NCI-H2081 treated with DMSO at 0.1 percent for 48 hours (cell line): ENCODE measurements at places on chromosomes 11 and 22.
A peak's percentile ranks its signal among the peaks of the same experiment; 100 is the strongest.

GRCh38 chr11:46321757-46322156, 25.5 kb upstream of the DGKZ start:
- DNase-seq: no peak

DNA sequence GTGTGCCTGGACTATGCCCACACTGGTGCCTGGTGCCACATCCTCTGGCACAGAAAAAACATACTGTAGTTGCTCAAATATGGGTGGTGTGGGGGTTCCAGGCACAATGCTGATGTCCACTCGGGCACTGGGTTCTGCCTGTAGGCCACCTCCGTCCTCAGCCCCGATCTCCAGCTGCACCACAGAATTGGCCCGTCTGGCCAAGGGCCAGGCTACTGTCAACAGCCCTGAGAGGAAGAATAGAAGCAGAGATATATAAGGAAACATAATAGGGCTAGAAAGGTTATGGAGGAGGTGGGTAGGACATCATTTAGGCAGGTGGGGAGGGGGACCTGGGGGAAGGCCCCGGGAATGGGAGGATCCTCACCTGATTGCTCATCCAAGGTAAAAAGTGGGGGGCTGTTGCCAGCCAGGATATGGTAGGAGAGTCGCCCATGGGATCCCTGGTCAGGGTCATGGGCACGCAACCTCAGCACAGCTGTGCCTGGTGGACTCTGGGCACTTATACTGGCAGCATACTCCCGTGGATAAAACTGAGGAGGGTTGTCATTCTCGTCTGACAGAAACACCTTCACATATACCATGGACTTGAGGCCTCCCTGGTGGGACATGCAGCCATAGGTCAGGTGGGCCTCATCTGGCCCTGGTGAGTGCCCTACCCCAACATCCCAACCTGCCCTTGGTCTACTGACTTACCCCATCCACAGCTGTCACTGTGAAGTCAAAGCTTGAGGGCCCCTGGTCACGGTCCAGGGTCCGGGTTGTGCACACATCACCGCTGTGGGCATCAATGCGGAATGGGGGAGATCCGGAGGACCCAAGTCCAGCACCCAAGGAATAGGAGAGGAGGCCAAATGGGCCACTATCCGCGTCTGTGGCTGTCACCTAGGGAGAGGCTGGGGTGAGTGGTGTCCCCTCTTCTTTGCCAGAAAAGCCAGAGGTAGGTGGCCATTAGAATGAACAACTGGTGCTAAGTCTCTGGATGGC, 14.5 kb upstream of the TPP1 start:
- no peak for DNase-seq

DNA sequence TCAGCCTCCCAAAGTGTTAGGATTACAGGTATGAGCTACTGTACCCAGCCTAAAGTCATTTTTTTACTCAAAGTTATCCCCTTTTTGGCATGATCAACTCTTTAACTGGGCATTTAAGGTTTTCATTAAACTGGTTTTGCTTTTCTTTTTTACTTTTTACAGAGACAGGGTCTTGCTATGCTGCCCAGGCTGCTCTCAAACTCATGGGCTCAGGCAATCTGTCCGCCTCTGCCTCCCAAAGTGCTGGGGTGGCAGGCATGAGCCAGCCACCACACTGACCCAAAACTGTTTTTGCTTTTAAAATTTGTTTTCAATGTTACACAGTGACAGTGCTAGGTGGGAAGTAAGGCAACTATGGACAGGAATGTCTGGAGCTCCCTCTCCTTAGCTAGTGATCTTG, 3.9 kb upstream of the ZBED5 start:
- no peak for DNase-seq

- no peak for DNase-seq
These were observed 28.9 kb upstream of the PARVB start for GRCh38 chr22:43995057-43995685.

DNA sequence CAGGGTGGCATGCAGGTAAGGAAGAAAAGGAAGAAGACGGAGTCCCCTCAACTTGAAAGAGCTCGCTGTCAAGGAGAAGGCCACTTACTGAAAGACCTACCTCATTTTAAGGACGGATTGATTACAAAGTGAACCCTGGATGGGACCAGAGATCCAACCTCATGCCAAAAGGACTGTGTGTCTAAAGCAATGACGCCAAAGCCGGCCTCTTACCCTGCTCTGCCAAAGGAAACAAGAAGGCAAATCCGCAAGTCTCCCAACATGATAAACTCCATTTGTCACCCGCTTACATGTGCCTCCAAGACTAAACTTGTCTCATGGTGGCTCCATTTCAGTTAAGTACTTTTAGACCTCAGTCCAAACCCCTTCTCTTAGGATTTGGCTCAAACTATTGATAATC, 148.7 kb upstream of the MTMR2 start:
- no peak for DNase-seq

DNA sequence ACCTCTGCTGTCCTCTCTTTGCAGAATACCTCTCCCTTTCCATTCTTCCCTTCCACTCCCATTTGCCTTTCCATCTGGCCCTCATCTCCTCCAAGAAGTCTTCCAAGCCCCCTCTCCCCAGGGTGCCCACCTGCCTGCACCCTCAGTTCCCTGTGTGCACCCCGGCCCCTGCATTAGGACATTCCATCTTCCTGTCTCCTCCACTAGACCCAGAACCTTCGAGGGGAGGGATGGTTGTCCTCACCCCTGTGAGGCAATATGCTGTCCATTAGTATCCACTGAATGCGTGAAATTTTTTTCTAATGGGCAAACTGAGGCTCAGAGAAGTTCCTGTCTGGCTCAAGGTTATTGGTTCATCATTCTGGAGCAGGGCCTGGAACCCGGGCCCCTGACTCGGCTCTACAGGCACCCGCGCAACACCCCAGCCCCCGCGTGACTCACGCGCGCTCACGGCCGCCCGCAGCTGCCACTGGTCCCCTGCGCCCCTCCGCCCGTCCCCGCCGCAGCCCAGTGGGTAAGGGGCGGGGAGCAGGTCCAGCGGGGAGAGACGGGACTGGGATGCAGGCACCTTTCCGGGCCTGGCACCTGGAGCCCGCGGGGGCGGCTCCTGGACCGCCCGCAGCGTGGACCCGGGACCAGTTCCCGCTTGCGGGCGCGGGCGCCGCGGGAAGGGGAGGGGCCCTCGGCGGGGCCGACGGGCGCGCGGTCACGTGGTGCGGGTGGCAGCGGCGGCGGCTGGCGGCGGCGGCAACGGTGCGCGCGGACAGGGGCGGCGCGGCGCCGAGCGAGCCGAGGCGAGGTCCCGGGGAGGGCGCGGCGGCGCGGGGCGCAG, 7.0 kb downstream of the SEPTIN3 start:
- no peak for DNase-seq

DNA sequence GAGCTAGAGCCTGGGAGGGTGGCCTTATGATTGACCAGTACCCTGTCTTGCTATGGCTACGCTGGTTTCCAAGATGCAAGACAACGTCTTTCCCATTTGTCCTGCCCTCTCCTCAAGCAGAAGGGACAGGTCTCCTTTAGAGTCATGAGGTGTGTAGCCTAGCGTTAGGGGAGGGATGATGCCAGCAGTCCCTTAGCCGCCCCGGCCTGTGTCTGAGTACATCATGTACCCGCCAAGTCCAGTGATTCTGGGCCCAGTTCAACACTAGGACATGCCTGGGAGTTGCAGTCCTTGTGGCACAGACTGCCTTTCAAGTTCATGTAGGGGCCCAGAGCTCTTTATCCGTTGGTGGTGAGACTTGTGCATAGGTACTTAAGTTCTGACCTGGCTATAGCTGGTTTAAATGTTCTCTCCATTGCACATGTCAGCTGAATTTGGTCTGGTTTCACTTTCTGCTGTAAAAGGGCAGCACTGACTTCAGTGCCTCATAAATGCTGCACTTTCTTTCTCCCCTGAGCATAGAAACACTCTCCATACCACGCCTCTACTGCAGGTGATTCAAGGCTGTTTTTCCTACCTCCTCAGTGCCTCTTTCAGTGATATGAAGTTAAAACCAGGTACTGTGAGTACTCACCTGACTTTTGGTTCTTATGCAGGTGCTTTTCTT, 151.1 kb downstream of the METTL15 start:
- no peak for DNase-seq

- DNase-seq: peak; percentile 17
These were observed 36.5 kb downstream of the GRIK4 start for GRCh38 chr11:120547811-120548681.

GRCh38 chr11:76321340-76321739, 59.6 kb downstream of the THAP12 start:
- no peak for DNase-seq

DNA sequence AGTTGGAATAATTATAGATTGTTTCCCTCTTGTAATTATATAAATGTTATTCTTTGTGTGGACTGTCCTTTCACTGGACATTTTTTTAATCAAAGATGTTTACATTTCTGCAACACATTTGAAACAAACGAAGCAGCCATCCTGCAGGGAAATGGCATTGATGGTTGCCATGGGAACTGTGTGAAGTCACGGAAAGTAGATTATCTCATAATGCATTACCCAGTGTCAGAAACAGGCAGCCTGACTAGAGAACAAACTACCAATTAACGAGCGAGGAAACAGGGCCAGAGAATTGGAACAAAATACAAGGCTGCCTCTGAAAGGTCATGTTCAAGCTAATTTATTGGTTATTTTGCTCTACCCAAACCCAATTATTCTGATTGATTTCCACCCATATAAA, 96.9 kb upstream of the LARGE1 start:
- DNase-seq: no peak

DNA sequence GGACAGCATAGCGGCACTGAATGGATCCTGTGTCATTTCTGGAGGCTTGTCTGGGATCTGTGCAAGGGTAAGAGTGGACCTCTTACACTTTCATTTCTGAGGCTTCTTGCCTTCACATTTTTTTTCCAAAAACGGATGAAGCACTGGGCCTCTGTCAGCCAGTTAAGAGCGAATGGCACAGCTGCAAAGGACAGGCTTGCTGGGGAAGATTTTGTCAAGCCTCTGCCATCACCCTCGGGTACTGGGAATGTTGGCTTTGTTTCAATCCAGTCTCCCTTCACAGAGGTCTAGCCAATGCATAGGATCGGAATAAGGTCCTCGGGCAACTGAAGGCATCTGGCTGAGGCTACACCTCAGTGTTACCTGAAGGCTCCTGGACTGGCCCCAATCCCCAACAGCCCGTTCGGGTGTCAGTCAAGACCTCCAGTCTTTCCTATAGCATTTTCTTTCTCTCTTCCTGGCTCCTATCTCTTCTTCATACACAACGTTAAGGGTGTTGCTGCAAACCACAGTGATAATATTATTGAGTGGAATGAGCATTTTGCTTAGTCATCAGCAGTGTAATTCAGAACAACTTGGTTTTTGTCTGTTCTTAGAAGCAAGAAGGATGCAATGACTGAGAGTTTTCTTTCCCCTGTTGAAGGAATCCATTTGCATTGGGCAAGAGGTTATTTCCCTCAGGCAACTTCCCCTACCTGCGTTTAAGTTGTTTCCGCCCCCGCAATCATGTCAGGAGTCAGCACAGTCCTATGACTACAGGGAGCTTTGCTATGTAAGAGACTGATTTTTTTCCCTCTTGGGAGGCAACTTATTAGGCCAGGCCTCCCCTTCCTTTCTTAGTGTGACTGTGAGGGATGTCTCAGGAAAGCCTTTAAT, 22.8 kb downstream of the NPAT start:
- DNase-seq: no peak

DNA sequence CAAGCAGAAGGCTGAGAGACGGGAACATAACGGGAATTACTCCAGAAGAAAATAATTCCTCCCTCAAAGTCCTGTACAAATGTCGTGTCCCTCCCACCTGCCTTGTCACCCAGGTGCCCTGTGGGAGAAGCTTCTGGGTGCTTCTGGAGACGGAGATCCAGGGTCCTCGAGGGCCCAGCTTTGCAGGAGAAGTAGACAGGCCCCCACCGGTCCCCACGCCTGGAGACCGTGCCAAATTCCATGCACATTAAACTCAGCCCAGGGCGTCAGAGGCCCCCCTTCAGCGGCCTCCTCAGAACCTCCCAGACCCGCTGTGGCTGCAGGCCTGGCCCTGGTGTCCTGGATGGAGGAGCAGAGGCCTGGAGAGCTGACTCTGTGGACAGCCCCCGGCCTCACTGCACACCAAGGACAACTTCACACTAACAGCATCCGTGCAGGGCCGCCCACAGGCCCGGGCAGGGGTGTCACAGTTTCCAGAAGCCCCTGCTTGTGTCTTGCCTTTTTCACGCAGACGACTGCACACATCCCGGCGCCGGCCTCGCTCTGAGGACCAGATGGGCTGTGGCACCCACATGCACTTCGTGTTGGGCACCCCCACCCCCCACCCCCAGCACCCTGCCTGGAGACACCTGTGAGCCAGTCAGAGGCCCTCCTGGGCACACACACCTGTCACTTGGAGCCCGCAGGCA, 734.3 kb downstream of the BRD1 start:
- DNase-seq: peak; percentile 31

DNA sequence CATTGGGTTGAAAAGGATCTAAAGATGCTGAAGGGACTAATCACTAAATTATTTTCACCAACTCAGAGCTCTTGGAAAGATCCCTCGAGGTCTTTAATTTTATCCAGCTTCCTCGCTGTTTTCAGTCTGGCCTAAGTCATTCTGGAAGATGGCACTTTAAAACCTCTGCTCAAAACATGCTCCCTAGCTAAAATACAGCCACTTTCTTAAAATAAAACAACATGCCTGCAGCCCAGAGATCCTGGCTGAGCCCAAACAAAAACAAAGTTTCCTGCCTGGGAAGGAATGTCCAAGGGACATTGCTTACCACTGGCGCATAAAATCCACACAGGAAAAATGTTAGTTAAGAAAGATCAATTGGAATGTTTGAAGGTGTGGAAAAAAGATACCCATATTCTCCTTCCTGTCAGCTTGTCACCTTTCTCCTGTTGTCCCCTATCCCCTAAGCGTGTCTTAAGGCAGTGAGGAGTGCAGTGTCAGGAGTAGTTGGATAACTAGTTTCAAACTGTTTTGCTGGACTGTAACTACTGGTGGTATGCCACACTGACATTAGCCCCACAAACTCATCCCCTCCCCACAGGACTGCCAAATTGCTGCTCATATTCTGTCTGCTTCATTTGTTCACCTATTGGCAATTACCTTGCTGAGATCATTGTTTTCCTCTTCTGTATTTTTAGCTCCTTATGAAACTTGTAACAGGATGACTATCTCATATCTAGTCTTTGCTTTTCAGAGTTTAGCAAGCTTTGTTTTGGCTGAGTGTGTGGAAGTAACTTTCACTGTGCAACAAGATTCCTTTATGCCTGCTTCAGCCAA, 108.3 kb upstream of the SESN3 start:
- no peak for DNase-seq
